ENCODE measurements at places on chromosomes 3 and 15.

DNA sequence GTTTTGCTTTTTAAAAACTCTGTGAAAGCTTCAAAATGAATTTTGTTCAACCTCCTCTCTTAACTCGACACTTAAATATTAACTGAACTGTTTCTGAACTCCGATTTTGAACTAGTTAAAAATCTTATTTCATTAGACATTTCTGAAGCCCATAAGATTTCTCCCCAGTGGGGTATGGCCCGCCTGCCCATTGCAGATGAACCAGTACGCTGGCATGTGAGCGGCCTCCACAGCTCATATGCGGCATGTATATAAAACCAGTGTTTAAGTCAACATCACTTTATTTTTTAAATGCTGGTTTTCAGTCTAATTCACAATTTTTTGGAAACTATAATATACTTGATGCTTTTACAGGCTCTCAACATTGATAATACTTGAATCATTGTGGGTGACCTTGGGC, 50.2 kb downstream of the CPN2 start:
- no peak for DNase-seq

DNA sequence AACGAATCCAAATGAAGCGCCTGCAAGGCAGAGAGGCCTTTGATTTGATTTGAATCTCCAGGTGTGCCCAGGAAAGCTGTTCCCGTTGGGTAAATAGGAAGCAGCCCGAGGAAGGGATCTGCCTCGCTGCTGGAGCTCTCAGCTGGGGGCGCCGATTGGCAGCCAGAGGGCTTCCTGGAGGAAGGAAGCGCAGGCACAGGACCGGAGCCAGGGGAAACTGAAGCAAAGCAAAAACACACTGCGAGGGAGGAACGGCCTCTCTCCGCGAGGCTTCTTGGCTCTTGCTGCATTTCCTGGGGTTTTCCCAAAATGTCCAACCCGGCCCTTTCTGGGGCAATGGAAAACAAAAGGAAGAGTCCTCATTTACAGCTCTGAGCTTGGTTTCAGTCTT, 80.3 kb downstream of the TMEM266 start:
- no peak for DNase-seq

DNA sequence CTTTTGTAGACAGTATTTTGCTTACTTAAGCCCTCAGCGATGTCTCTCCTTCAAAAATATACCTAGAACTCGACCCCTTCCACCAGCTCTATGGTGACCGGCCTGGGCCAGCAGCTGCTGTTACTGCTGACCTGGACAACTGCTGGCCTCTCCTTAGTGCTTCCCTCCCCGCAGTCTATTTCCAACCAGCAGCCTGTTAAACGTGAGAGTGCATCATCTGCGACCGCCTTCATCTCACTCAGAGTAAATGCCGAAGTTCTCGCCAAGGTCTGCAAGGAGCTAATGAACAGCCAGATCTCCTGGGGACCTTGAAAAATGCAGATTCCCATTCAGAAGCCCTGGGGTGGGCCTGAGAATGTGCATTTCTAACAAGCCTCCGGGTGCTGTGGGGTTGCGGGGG, 86.7 kb downstream of the RPLP1 start:
- no peak for DNase-seq

DNA sequence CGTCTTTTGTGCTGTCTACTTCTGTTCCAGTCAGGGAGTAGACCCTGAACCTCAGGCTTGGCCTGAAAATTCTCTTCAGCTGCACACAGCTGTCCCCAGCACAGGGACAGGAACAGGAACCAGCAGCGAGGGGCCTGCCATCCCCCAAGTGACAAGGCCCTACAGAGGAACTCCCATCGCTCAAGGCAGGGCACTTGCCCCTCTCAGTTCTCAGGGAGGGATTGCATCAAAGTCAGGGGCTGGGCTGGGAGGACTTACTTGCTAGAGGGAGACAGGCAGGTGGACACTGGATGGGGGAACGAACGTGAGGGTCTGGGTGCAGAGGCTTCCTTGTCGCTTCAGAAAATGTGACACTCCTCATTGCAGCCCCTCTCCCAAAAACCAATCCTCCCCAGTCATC, 163.6 kb downstream of the CHSY1 start:
- DNase-seq, result no peak
